ENCODE measurements at places on chromosomes 1 and 21.

DNA sequence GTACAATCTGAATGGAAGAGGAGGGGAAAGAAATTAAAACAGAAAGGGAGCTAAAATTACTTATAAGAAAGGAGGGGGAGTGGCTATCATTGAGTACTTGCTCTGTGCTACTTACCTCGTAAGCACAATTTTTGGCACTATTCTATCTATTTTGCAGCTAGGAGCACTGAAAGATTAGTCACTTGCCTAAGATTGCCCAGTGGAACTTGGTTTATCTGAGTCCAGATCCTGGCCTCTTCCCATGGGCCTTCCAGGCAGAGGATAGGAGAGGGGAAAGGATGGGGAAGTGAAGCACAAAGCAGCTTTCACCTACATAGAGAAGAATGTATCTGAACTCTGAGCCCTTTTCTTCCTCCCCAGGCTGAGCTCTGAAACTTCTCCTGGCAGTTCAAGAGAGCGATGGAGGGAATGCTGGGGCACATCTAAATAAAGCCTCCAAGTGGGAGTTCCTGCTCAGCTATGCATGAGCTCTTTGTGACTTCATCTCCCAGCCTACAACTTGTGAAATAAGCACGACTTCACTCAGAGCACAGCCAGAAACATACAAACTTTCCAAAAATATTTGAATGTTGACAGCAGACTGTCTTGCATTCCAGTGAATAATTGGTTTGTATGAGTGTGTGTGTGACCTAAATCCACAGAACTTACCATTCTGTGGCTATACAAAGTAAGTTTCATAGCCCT lies 29.4 kb downstream of the HMGB4 start:
- no peak for DNase-seq

- no peak for DNase-seq
Measured at GRCh38 chr1:30471307-30471706, 252.1 kb downstream of the MATN1 start.

DNA sequence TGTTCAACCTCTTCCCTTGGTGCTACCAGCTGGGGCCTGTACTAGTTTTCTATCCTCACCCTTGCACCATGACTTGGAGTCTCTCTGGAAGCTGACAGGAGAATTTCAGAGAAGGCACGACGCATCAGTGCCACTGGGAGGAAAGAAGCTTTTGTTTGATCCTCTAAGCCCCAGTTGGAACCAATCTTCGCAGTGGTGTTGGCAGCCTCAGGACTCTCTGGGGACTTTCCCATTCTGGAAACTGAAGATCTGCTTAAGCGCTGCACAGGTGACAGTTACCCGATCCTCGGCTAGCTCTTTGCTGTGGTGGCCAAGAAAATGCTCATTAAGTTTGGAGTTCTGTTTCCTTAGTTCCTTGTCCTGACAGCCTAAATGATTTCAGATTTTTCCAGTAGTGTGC lies 222.3 kb downstream of the RHOU start:
- no peak for DNase-seq

DNA sequence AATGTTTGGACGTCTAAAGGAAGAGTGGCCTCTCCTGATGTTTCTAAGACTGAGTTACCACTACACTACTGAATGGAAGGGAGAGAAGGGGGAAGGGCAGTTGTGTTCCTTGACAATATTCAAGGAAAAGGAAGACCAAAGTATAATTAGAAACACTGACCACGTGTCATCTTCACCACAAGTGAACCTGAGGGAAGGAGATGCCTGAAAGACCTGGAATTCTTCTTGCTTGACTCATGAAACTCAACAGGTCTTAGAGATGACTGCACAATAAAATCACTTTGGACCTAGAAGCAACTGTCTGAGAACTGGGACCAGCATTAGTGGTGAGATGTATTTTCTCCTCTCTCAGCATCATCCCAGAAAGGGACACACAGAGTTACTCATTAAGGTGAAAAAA lies 56.7 kb downstream of the PTPN14 start:
- no peak for DNase-seq

- no peak for DNase-seq
Measured at GRCh38 chr1:98702976-98703375, 41.5 kb downstream of the SNX7 start.

- DNase-seq = no peak
Measured at GRCh38 chr1:33508151-33508550, 35.7 kb downstream of the ZSCAN20 start.

GRCh38 chr1:21511579-21512522 lies 2.6 kb downstream of the ALPL start:
- no peak for DNase-seq

DNA sequence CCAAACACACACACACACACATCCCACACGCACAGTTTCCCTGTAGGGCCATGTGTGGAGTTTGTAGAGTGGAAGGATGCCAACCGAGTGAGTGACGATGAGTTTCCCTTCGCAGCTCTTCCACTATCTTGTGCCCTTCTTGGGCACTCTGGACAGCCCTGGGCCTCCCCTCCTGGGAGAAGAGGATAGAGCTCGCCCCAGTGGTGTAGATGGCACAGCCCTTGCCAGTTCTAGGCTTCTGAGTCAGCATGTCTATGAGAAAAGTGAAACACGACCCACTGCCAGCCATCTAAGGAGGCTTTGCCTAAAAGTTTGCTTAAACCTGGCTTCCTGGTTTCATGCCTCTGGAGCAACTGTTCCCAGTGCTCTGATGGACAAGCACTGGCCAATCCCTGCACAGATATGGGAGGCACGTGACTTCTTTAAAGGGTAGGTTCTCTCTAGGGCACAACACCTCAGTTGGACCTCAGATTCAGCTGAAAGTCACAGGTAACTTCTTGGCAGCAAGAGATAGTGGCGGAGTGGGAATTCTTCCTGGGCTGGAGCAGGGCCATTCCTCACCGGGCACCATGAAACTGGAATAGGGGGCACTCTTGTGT lies 195.9 kb upstream of the GALNT2 start:
- no peak for DNase-seq

GRCh38 chr1:82830690-82831380 lies 1030.1 kb downstream of the ADGRL2 start:
- DNase-seq = no peak

DNA sequence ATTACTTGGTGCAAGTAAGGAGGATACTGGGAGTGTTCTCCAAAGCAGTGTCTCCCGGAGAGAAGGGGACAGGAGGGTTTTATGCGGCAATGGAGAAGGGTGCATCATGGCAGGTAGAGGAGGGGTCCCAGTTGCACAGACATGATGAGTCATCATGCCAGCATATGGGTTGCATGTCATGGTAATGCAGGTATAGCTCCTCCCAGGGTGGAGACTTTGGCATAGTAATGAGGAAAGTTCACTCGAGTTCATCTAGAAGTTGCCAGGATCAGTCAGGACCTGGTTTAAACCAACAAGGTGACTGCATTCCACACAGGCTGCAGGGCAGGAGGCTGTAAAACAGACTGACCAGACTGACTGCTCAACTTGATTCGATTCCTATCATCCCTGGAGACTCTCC lies 355.7 kb upstream of the DUSP10 start:
- DNase-seq = no peak

DNA sequence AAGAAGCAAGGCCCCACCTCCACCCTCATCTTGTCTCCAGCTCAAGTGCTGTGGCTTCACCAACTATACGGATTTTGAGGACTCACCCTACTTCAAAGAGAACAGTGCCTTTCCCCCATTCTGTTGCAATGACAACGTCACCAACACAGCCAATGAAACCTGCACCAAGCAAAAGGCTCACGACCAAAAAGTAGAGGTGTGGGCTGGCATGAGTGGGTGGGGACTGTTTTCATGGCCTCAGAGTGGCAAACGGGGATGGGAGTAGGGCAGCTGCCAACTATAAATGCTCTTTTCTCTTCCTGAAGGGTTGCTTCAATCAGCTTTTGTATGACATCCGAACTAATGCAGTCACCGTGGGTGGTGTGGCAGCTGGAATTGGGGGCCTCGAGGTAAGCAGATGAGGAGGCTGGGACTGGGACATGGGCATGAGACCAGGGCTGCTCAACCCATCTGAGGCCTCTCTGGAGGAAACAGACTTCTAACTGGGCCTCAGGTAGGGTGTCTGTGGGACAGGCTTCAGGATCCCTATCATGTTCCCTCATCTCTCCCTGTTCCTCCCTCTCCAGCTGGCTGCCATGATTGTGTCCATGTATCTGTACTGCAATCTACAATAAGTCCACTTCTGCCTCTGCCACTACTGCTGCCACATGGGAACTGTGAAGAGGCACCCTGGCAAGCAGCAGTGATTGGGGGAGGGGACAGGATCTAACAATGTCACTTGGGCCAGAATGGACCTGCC lies 8.8 kb upstream of the P3R3URF start:
- DNase-seq = peak; percentile 14

DNA sequence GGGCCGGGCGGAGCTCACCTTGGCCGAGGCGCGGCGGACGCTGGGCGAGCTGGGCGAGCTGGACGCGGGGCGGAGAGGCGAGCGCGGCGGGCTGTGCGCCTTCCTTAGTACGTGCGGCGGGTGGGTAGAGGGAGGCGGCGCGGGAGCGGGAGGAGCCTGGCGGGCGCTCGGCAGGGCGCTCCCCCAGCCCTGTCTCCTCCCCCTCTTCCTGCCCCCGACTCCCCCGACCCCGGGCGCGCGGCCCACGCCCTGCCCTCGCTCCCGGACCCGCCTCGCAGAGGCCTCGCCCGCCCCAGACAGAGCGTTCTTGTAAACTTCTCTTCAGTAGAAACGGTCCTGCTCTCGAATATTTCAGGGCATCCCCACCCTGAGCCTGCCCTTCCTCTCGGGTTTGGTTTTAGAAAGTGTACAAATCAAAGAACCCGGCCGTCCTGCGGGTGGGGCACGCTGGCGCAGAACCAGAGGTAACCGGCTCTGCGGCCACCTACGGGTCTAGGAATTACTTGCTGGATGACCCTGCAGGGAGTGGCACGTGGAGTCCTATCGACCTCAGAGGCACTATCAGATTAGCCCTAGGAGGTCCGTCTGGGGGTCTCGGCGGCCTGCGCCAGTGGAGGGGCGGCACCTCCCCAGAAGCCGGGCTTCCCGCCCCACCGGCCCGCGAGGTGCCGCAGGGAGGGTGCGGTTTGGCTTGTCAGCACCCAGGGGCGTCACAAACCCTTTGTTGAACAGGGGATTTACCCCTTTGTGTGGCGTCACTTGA lies at the start of gene S100A10:
Gene S100A10 (minus strand): TSS at position 126 of the 763 bp plus-strand sequence. CDS start 7,629 bp downstream, outside the sequence.
- DNase-seq = peak; percentile 65

DNA sequence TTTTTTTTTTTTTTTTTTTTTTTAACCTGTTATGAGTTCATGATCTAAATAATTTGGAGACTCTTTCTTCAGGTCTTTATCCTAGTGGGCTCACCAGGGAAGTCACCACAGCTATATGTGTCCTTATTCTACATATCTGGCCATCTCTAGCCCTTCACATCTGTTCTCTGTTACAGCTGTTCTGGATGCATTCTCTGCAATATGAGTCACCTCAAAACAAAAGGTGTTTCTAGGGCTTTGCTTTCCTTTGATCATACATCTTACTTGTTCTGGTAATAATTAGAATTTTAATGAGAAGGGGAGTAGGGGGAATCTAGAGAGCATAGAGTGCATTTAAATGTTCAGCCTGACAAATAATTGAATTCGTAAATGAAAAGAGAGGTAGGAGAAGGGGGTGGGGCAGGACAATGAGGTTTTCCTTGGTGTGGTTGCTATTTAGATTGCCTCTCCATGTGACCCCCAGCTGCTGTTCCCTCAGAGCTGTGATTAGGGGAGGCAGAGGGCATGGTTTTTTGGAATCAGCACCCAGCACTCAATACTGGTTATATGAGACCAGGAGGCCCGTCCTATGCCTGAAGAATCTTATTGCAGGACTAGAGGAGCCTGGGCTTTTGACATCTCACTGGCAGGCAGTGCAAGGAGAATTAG lies 8.0 kb downstream of the SYT6 start:
- no peak for DNase-seq

GRCh38 chr1:177490036-177490639 lies 319.4 kb downstream of the BRINP2 start:
- DNase-seq = no peak

GRCh38 chr1:202145068-202145743 lies 669 bp upstream of the ARL8A start:
- DNase-seq = no peak

DNA sequence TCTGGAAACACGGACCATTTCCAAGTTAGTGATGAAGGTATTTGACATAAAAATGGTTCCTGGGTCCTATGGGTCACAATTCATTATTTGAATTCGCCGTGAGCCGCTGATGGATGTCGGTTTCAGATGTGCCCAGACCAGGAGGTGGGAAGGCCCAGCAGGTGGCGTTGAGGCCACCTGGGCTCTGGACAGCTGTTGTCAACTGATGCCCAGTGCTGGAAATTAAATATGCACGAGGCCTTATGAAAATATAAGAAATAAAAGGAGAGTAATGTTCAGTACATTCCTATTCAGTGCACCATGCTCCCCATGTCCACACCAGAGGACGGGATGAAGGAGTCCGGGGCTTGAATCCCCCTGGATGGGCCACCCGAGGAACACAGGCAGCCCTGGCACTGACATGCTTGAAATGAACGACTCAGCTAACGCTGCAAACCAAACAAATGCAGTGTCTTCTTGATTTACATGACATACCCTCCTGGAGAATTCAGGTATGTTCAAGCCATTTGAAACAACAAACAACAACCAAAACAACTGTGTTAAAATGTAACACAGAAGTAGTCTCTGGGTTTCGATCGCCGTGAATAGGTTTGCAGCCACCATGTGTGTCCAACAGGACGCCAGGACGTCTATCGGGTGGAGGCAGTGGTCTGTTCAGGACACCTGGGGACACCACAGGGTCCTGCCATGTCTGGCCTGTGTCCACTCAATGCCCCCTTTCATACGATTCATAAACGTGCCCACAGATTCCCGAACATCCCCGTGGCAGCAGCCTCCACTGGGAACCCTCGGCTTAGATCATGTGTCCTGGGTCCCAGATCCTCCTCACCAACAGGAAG lies 6.1 kb downstream of the TFF3 start:
- DNase-seq = no peak

DNA sequence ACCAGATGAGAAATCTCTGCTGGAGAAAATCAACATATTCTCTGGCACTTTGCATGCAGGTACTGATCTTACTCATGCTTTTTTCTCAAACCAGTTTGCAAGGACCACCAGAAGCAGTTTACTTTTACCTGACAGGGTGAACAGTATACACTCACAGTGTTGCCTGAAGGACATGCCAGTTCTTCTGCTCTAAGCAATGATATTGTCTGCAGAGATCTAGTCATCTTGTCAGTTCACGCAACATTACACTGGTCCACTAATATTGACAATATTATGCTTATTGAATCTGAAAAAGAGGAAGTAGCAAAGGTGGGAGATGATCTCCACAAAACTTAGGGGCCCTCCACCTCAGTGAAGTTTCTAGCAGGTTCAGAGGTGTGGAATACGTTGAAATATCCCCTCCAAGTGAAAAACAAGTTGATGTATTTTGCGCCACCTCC lies 3.8 kb upstream of the S100B start:
- no peak for DNase-seq

GRCh38 chr1:74699331-74699730 lies 25.7 kb upstream of the ERICH3 start:
- DNase-seq = no peak

GRCh38 chr1:203475012-203475981 lies at the start of gene PRELP:
TSS of gene PRELP (plus strand) at chr1:203475806. CDS start at chr1:203483185, 7,379 bp downstream.
- DNase-seq = no peak
